Mucosa of gallbladder (tissue), 1 donor: ENCODE measurements at places on chromosomes 1 and 21. TPM values are rescaled to one million over a fixed set of nuclear protein-coding genes. Genes with fewer than 3 reads are reported as not detected.

Gene UMODL1
- not detected for total RNA-seq

Gene C1orf115
- 28.3 TPM for total RNA-seq

Gene SFN
- total RNA-seq = 37.1 TPM

Gene ETV3L
- not detected for total RNA-seq

Gene CCDC185
- total RNA-seq = not detected

Gene HSPA6
- total RNA-seq = 5.8 TPM

Gene CCDC27
- total RNA-seq = not detected

Gene LCE3D
- not detected for total RNA-seq

Gene S100A1
- 3.3 TPM for total RNA-seq

Gene ADAM30
- total RNA-seq = not detected

Gene FCRLB
- total RNA-seq = 0.23 TPM

Gene KLHDC7A
- total RNA-seq = 9.6 TPM

Gene LCE3E
- total RNA-seq = not detected

Gene FASLG
- 0.83 TPM for total RNA-seq

Gene CDKN2C
- 9.0 TPM for total RNA-seq

Gene FCGR3A
- total RNA-seq = 36.0 TPM
